ENCODE measurements at places on chromosomes 12 and 14.
A peak's percentile ranks its signal among the peaks of the same experiment; 100 is the strongest.

- DNase-seq: no peak
These were observed 311.0 kb downstream of the ALG10 start for GRCh38 chr12:34333337-34333736.

GRCh38 chr12:54409267-54409666, 9.8 kb downstream of the ITGA5 start:
- DNase-seq: no peak

GRCh38 chr14:59753512-59753911, 117.1 kb downstream of the RTN1 start:
- DNase-seq: no peak

- DNase-seq: no peak
These were observed 150.4 kb upstream of the FAR2 start for GRCh38 chr12:28998662-28999120.

DNA sequence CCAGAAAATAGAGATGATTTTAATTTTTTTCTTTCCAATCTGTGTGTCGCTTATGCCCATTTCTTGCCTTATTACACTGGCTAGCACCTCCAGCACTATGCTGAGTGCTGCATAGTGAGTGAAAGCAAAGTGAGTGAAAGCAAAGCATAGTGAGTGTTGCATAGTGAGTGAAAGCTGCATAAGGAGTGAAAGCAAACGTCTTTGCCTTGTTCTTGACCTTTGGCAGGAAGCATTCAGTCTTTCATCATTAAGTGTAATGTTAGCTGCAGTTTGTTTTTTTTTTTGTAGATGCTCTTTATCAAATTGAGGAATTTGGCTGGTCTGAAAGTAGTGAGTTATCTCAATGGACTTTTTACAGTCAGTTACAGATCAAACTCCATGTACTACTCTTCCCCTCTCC, 6.9 kb upstream of the CORO1C start:
- no peak for DNase-seq

DNA sequence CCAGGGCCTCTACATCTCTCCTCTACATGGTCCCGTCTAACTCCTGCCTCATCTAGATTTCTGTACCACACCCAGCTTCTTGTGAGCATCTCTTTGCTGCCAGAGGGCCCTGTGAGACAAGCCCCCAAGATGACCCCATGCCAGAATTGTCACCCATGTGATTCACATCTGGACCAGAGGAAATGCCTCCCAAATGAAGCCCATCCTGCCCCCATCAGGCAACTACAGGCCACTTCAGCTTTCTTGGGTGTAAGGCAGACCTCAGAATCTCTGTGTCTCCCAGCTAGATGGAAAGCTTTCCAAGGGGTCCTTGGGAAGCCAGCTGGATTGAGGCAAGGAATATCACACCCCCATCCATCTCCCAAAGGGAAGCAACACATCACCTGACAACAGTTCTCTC, 9.3 kb upstream of the OAS3 start:
- no peak for DNase-seq

- DNase-seq: no peak
These were observed 180.9 kb downstream of the NTF3 start for GRCh38 chr12:5612556-5613410.

- no peak for DNase-seq
These were observed 47.3 kb downstream of the SCARB1 start for GRCh38 chr12:124816295-124816854.

DNA sequence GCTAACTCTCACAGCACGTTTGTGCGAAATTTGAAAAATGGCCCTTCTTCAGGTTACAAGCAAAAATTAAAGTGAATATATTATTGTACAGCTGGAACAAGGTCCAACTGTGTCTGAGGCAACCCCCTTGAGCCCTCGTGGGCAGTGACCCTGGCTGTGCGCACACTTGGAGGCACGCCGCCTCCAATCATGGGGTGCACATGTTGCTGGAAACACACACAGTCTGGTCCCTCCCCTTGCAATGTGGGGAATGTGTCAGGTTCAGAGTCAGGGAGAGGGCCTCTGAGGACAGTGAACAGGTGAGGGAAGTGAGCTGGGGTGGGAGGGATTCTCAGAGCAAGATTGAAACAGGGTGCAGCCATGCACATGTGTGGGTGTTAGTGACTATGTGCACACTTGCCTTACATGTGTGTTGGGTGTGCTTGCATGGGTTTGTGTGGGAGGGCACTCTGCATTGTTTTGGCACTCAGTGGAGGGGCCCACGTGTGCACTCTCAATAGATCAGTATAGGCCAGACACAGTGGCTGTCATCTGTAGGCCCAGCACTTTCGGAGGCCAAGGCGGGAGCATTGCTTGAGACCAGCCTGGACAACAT, 9.6 kb downstream of the TSPAN9 start:
- no peak for DNase-seq

DNA sequence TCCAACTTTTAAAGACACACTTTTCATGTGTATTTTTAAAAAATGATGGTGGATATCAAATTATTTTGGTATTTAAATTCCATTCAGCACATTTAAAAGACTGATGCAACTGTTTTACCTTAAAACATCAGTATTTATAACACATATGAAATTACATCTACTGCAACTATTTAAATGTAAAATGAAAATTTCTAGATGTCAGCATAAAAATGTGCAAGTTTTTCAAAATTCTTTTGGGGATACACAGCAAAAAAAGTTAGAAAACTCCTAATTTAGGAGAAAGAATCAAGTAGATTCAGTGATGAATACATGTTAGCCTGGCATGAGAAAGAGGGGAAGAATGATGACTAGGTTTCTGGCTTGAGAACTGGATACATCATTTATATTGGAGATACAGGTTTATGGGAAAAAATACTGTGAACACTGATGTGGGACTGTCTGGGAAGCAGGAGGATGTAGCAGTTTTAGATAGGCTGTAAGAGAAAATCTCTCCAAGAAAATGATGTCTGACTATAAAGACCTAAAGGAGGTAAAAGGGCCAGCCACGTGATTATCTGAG, 9.2 kb downstream of the SOS2 start:
- DNase-seq: no peak

DNA sequence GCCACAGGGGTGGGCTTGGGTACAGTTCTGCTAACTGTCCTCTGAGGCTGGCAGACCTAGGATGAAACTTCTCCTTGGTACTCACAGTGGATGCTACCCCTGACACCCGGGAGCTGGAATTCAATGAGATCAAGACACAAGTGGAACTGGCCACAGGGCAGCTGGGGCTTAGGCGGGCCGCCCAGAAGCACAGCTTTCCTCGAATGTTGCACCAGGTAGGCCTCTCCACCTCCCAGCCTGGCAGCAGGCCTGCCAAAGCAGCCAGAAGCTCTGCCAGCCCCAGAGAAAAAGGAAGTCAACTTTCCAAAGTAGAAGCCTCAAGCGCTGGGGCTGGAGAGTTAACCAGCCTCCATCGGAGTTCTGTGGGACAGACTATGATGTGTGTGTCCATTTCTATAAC, 2.4 kb upstream of the NRL start:
- DNase-seq: no peak

DNA sequence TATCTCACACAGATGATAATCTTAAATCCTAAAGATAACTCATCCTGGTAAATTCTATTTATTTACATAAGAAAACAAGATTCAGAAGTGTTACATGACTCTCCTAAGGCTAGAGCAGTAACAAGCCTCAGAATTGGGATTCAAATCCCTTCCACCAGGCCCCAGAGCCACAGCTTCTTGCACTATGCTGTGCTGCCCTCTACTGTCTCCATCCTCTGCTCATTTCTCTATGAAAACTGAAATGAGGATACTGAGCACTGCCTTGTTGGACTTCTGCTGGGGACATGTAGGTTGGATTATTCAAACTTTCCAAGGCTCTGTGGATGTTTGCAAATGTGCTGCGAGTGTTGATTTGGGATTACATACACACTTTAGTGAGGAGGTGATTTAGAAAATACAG, 23.5 kb upstream of the C12orf50 start:
- no peak for DNase-seq

DNA sequence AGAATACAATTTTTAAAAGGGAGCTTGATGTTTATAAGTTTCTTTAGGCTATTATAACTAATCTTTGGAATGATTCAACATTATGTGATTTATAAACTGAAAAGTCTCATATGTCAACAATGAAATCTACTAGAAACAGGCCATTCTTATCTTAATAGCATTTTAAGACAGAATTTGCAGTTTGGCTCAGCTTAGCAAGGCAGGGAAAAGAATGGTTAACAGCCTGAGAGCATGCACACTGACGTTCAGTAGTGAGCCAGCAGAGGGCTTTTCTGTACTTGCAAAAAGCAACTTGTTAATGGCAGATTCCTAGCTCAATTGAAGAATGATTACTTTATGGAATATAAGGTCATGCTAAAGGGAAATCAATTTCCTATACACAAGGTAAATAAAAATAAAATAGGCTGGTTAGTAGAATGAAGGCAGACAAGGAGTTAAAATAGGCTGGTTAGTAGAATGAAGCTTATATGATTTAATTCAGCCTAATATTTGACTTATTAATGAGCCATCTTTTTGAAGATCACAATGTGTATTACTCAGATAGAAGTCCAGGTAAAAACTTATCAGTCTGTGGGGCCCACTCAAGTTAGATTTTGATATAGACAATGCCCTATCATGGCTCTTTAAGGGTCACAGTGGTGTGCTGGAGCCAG, 95.9 kb downstream of the OTOGL start:
- no peak for DNase-seq

- DNase-seq: no peak
These were observed 17.3 kb upstream of the KCNK10 start for GRCh38 chr14:88340357-88340756.

GRCh38 chr14:55303691-55304145, 32.5 kb downstream of the FBXO34 start:
- DNase-seq: no peak

- DNase-seq: no peak
These were observed 38.7 kb upstream of the TRAF3 start for GRCh38 chr14:102738373-102739189.

GRCh38 chr14:73758392-73759182, 44.4 kb upstream of the PNMA1 start:
- DNase-seq: peak; percentile 76

- DNase-seq: no peak
These were observed 498.4 kb downstream of the RMST start for GRCh38 chr12:97960741-97961608.

- no peak for DNase-seq
These were observed 79.2 kb downstream of the ASCL1 start for GRCh38 chr12:103036581-103037214.

DNA sequence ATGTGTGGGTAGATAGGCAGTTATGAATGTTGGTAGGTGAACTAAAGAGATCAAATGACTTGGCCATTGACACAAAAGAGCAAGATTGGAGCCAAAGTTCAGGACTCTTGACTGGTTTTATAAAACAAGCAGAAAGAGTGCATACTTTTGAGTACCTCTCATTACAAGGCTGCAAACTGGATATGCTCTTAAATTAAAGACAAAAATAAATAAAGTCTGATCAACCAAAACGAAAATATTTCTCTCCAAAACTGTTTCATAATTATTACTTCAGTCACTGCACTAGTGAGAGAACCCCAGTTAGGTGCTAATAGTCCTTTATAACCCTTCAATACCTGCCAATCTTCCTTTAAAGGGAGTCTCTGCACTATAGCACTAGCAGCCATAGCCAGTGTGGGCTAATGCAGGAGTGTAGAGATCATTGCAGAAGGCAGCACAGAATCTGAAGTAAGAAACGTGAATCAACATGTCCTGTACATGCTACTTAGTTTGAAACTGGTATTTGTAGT, 147.1 kb downstream of the FOXA1 start:
- no peak for DNase-seq

- DNase-seq: no peak
These were observed 2.3 kb upstream of the DIO2 start for GRCh38 chr14:80213602-80214001.

DNA sequence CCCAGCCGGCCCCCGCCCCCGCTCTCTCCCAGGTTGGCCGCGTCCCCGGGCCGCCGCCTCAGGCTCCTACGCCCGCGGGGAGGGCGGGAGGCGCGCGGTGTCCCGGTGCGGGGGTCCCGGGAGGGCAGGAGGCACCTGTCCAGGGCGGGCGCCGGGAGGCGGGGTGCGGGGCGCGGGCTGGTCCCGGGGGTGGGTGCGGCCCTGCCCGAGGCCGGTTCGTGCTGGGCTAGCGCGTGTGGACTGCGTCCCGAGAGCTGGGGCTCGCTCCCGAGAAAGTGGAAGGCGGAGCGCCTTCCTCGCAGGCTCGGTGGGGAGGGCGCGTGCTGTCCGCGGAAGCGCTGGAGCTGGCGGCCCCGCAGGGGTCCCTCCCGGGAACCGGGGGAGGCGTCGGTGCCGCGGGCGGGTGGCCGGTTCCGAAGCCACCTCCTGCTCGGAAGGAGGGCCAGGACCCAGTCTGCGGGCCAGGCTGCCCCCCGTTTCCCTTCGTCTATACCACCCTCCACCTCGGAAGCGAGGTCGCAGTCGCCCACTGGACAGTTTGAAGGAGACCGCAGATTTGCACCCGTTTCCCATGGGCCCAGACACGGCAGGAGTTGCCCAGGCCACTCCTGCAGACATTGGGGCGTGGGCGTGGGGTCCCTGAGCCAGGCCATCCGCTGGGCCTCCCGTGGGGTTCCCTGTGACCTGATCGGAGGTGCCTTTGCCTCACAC, 636 bp downstream of the ZFYVE21 start:
- no peak for DNase-seq

DNA sequence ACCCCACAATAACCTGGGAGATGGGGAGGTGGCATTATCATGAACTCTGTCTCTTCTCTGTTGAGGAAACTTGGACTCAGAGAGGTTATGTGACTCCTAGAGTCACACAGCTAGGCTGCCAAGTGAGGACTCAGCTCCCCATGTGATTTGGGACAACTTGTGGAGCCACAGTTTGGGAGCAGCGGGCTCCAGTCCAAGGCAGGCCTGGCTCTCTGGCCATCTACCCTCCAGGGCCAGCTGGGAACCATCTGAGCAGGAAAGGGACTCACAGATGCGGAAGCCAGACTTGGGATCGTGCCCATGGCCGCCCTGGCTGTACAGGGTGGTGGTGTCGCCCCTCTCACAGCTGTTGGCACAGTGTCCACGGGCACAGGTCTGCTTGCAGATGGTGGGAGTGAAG, 59.1 kb downstream of the ISCA2 start:
- DNase-seq: no peak

DNA sequence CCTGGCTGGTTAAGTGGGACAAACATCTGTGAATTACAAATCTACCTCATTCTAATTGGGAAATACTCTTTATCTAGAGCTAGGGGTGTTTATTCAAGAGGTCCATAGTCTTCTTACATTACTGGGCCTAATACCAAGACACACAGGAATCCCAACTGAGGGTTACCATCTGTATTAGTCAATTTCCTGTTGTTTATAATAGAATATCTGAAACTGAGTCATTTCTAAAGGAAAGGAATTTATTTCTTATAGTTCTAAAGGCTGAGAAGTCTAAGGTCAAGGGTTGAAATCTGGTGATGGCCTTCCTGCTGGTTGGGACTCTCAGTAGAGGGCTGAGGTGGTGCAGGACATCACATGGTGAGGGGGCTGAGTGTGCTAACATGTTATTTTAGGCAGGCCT, 36.0 kb downstream of the RTRAF start:
- DNase-seq: no peak

DNA sequence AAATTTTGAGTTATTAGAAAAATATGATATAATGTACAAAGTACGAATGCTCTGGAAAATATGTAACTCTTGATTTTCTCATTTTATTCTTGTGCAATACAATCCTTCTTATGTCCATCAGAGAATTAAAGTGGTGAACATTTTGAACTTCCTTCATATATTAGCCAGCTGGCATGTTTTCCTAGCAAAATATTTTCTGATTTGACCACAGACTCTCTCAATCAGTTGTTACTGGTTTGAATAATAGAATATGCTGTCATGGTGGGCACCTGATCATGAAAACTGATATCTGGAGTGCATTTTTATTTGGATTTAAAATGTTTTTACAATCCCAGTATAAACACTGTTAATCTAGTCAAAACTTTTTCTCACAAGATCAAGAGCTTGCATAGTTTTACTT, 24.2 kb downstream of the PARPBP start:
- DNase-seq: no peak
